Ovary (tissue), 10 donors: ENCODE measurements at places on chromosomes 5 and 9. TPM values are rescaled to one million over a fixed set of nuclear protein-coding genes. Genes with fewer than 3 reads are reported as not detected.
A peak's percentile ranks its signal among the peaks of the same experiment; 100 is the strongest.

CNTLN gene
- total RNA-seq: 24.8 TPM

WDR38 gene
- 1.2 TPM for total RNA-seq

TMC1 gene
- 1.4 TPM for total RNA-seq

ROR2 gene
- 27.7 TPM for total RNA-seq

ENC1 gene
- total RNA-seq: 23.4 TPM

DNA sequence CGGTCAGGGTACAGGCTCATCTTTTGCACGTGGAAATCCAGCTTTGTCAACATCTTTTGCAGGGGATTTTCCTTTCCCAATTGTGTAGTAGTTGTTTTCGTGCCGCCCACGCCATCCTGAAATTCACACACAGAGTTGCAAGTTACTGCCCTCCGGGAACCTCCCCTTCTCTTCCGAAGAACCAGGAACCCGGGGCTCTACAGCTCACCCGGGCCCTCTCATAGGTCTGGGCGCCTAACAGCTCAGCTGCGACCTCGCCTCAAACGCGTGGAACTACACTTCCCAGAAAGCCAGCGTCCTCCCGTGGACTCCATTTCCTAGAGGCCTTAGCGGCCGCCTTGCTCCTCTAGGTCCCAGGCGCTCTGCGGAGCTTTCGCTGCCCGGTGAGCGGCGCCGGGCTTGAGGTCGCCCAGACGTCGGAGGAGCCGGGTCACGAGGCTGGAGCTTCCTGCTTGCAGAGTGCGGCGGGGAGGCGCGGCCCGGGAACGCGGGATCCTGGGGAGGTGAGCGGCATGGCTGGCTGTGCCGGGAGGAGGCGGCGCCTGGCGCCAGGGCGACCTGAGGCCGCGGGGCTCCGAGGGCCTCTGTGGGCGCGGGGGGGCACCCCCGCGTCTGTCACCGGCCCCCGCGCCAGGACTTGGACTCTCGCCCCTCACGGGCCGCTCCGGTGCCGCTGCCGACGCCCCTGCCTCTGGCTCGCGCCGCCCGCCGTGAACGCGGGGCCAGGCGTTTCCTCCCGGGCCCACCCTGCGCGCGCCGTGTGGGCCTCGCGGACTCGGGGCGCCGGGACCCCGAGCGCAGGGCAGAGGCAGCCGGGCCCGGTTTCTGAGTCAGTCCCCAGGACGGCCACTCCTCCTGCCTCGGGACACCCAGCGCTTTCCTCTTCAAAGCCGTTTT is at the start of gene ZNF354B:
ZNF354B (plus strand) TSS at position 329 of the 897 bp plus-strand sequence. CDS start 1,095 bp downstream, outside the sequence.
- peak; percentile 89 for DNase-seq

DNA sequence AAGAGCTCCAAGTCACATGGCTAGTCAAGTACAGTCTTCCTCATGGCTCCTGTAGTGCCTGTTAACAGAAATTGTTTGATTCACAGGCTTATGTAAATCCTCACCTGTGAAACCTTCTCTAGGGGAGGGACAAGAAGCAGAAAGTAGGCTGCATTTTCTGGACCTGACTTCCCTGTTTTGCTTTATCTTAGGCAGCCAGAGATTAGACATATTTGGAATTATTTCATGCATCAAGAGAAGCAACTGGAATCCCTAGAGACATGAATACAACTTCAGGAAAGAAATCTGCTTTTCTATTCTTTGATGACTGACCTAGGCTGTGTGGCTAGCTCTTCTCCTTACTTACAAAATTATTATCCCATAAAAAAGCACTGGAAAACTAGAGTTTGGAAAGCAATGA is 52.3 kb downstream of the CAST start:
- no peak for DNase-seq

GRCh38 chr5:137441476-137441875 is 57.6 kb downstream of the SPOCK1 start:
- DNase-seq: no peak

- DNase-seq: no peak
Observed at GRCh38 chr5:14235872-14236271, 92.7 kb downstream of the TRIO start.

GRCh38 chr9:10785255-10785654 is 172.5 kb upstream of the PTPRD start:
- DNase-seq: no peak

DNA sequence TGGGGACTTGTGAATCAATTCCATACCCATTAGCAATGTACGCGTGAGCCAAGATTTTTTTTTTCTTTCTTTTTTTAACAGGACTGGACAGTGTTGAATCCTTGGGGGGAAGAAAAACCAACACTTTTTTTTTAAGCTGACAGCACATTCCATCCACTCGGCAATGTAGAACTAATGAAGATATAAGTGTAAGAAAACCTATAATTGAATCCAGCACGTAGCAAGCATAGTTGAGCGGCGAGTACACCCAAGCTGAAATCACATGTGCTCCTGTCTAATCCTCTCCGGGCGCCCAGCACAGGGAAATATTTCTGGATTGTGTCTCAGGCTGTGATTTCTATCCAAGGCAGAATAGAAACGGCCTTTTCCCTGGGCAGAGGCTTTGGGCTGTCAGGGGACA is 118.2 kb downstream of the BOD1 start:
- DNase-seq: no peak

DNA sequence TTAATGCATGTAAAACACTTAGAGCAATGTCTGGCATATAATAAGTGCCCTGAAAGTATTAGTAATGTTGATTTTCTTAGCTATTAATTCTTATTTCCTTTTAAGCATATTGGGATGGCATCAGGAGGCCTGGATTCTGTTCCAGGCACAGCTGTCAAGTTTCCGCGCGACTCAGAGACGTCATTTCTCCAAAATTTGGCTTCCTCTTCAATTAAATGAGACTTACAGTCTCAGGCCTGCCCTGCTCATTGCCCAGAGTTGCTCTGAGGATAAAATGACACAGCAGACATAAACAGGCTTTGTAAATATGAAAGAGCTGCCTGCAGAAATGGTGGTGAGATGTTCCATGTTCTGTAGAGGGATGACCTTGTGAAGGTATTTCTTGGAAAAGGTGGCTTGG is 159.8 kb upstream of the GLRA1 start:
- DNase-seq: no peak

DNA sequence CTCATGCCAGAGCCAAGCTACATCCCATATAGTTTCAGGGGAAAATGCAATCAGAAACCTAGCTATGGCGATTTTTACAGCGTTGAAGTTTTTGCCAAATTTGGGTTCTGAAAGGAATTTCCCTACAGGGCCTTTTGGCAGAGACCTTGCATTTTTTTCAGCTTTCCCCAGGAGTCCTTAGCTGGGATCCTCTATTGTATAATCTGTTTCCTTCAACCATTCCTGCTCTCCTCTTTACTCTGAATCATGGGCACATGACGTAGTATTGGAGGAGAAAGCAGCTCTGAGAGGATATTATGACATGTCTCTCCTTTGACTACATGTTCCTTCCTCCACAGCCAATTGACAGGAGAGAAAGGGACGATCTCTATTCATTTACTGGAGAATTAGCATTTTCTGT is 118.5 kb upstream of the ERCC6L2 start:
- DNase-seq: no peak

DNA sequence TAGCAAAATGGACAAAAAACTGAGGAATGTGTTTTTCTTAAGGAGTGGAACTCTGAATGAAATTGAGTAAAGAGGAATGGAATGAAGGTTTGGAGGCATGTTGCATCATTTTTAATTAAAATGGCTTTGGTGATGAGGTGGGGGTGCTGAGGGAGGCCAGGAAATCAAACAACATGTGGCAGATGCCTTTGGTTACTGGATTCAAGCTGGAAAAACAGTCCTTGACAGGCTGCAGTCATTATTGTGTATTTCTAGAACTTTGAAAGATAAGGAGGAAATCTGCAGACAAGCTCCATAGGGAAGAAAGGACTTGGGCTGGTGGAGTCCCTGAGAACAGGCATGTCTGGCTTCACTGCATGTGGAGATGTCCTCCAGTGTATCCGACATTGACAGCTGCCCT is 203.5 kb upstream of the HAPLN1 start:
- no peak for DNase-seq

DNA sequence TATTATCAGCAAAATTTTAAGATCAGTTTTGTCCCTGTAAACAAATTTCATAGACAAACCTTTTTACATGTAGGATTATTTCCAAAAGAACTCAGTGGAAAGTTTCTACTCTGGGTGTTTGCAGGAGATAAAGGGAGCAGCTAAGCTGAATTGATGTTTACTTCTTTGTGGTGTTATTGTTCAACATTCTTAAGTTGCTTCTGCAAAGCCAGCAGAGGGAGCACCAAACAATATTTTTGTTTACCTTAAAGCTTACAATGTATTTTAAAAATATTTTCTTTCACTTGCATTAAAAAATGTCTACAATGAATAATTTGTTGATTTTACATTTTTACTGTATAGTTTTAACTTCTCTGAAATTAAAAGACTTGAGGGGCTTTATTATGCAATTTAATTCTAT is 135.4 kb downstream of the ATG10 start:
- DNase-seq: no peak

DNA sequence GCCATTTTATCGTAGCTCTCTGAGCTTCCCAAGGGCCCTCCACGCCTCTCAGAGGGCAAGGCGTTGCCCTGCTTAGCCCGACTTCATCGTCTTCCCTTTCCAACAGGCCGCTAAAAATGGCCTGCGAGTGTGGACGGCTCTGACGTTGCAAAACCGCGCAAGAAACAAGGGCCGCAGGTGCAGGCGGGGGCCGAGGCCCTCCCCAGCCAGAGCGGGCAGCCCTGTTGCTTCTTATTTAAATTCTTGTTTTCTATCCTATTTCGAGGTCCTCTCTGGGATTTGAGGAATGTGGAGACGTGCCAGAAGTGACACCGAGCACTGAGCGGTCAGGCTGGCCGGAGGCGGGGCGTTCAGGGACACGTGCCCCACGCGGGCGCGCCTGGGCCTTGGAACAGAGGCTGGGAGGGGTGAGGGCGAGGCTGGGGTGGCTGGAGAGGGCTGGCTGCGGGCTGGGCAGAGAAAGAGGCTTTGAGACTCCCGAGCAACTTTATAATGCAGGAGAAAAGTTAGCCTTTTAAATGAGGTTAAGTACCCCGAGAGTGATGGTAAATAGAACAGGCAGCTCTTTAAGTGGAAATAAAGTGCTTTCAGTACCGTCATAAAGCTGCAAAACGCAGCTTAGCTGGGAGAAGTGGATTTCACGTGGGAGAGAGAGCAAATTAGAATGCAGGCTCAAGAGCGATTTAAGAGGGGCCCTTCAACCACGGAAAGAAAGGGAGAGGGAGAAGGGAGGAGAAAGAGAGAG is 243.6 kb downstream of the AUH start:
- peak; percentile 91 for DNase-seq

GRCh38 chr9:122087406-122088200 is 5.5 kb downstream of the TTLL11 start:
- no peak for DNase-seq
